ENCODE measurements at places on chromosomes 7 and 10.

DNA sequence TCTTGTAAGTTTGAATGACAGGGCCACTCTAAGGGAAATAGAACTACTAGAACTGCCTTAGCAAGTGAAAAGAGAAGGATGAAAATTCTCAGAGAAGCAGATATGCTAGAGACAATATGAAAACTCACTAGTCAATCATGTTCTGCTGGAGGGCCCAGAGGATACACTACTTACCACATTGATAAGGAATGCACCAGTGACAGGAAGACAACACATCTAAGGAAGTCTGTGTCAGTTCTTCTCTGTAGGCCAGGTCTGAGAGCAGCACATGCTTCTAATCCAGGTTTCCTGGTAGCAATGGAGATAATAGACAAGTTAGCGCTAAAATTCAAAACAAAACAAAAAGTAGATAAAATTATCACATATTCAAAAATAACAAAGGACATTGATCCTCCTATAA is 235.2 kb upstream of the AKR1E2 start:
- H3K4me3 ChIP-seq, result no peak overlapping the region
- no peaks in the 10 kb centered on the region for H3K27me3 ChIP-seq
- H3K27ac ChIP-seq, result no peak overlapping the region
- no peaks in the 10 kb centered on the region for H3K36me3 ChIP-seq

GRCh38 chr7:76073335-76073990 is 25.6 kb downstream of the MDH2 start:
- peak; percentile 62 for DNase-seq
- H3K4me3 ChIP-seq, result no peak overlapping the region
- H3K4me1 ChIP-seq, result no peaks in the 10 kb centered on the region
- no peaks in the 10 kb centered on the region for H3K27me3 ChIP-seq
- H3K36me3 ChIP-seq, result no peaks in the 10 kb centered on the region

- no peak for DNase-seq
- H3K27me3 ChIP-seq, result no peaks in the 10 kb centered on the region
- peaks cover 15% of the 10 kb centered on the region for H3K4me1 ChIP-seq
- H3K27ac ChIP-seq, result no peak overlapping the region
Observed at GRCh38 chr7:36966636-36967035, 242.3 kb upstream of the AOAH start.

GRCh38 chr10:132677473-132678227 is 108.3 kb downstream of the NKX6-2 start:
- peaks cover 6% of the 10 kb centered on the region for H3K4me1 ChIP-seq
- H3K27ac ChIP-seq, result no peak overlapping the region
- H3K27me3 ChIP-seq, result no peaks in the 10 kb centered on the region
- DNase-seq, result peak; percentile 51

GRCh38 chr10:50397312-50398140 is 146.2 kb upstream of the ASAH2 start:
- DNase-seq, result no peak
- H3K27ac ChIP-seq, result no peak overlapping the region
- H3K4me1 ChIP-seq, result peaks cover 15% of the 10 kb centered on the region
- no peak overlapping the region for H3K4me3 ChIP-seq

GRCh38 chr10:88194041-88194887 is 330.8 kb downstream of the PTEN start:
- no peaks in the 10 kb centered on the region for H3K27me3 ChIP-seq
- H3K4me1 ChIP-seq, result no peaks in the 10 kb centered on the region
- no peak overlapping the region for H3K27ac ChIP-seq
- no peak overlapping the region for H3K4me3 ChIP-seq

GRCh38 chr10:4125776-4126175 is 340.8 kb upstream of the KLF6 start:
- no peaks in the 10 kb centered on the region for H3K27me3 ChIP-seq
- H3K4me1 ChIP-seq, result peaks cover 6% of the 10 kb centered on the region
- no peak overlapping the region for H3K4me3 ChIP-seq
- no peak for DNase-seq

DNA sequence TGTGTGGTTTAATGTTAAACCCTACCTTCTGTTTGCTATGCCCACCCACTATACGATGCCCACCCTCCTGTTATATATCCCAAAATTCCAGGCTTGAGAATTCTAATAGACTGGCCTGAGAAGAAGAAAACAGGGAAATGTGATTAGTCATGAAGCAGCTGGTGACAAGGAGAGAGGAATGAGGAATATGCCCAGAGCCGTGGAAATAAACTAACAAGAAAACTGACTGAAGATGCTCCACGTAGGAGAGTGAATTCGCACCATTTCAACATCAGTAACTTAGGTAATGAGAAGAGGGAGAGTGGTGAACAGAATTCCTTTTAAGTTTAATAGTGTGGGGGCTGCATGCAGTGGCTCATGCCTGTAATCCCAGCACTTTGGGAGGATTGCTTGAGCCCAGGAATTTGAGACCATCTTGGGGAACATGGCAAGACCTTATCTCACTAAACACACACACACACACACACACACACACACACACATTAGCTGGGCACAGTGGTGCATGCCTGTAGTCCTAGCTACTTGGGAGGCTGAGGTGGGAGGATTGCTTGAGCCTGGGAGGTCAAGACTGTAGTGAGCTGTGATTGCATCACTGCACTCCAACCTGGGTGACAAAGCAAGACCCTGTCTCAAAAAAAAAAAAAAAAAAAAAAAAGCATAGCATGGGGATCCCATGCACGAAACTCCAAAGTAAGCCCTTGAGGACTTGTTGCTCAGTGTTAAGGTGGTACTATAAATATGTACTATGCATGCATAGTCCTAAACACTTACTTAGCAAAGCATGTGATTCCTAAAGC is 16.1 kb upstream of the SYPL1 start:
- DNase-seq, result no peak
- H3K27me3 ChIP-seq, result no peaks in the 10 kb centered on the region
- no peak overlapping the region for H3K27ac ChIP-seq

DNA sequence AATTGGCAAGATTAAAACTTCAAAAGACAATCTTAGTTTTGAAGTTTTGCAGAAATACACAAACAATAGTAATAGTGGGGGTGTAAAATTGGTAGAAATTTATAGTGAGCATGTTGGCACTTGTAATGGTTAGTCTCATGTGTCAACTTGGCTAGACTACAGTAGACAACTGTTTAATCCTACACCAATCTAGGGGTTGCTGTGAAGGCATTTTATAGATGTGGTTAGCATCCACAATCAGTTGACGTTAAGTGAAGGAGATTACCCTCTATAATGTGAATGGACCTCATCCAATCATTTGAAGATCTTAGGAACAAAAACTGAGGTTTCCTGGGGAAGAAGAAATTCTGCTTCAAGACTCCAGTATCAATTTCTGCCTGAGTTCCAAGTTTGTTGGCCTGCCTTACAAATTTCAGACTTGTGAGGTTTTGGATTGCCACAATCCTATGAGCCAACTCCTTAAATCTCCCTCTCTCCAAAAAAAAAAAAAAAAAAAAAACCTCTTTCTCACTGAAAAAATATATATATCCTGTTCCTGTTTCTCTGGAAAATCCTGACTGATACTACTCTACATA is 531.6 kb upstream of the IGFBP3 start:
- H3K27me3 ChIP-seq, result no peaks in the 10 kb centered on the region
- no peak overlapping the region for H3K27ac ChIP-seq
- H3K36me3 ChIP-seq, result no peaks in the 10 kb centered on the region
- no peak for DNase-seq
- no peak overlapping the region for H3K4me3 ChIP-seq

GRCh38 chr7:112023282-112023681 is 182.9 kb downstream of the DOCK4 start:
- H3K4me1 ChIP-seq, result peaks cover 17% of the 10 kb centered on the region
- H3K27me3 ChIP-seq, result no peaks in the 10 kb centered on the region
- no peak overlapping the region for H3K27ac ChIP-seq
- H3K36me3 ChIP-seq, result no peaks in the 10 kb centered on the region
- DNase-seq, result no peak

- H3K27ac ChIP-seq, result no peak overlapping the region
- H3K4me1 ChIP-seq, result peaks cover 3% of the 10 kb centered on the region
- peaks cover 4% of the 10 kb centered on the region for H3K27me3 ChIP-seq
- H3K4me3 ChIP-seq, result no peak overlapping the region
- no peak for DNase-seq
- H3K36me3 ChIP-seq, result no peaks in the 10 kb centered on the region
Observed at GRCh38 chr7:17638727-17639126, 301.6 kb downstream of the SNX13 start.

DNA sequence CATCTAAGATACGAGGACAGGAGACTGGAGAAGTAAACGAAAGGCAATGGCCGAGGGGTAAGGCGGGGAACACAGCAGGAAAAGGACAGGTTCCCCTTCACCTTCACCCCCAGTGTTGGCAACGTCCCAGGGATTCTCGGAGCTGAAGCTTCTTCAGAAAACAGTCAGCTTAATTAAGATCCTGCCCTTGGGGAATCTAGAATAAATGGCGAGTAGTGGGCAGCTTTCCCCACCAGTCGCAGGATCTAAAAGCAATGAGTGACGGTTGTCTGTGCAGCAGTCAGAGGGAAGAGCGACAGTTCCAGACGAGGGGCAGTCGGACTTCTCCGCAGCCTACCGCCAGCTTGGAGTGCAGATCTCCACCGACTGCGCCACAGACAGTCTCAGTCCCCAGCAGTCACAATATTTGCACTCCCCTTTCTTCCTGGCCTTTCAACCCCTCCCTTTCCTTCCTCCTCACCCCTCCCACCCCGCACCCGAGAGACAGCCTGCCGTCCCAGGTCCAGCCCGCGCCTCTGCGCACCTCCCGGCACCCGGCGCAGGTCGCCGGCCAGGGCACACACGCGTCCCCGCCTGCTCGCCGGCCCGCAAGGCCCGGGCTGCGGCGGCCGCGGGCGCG is 10.9 kb upstream of the SP8 start:
- H3K4me1 ChIP-seq, result no peaks in the 10 kb centered on the region
- H3K27ac ChIP-seq, result no peak overlapping the region
- DNase-seq, result no peak
- peak overlapping the region; percentile 48 for H3K4me3 ChIP-seq
- peaks cover 22% of the 10 kb centered on the region for H3K27me3 ChIP-seq

DNA sequence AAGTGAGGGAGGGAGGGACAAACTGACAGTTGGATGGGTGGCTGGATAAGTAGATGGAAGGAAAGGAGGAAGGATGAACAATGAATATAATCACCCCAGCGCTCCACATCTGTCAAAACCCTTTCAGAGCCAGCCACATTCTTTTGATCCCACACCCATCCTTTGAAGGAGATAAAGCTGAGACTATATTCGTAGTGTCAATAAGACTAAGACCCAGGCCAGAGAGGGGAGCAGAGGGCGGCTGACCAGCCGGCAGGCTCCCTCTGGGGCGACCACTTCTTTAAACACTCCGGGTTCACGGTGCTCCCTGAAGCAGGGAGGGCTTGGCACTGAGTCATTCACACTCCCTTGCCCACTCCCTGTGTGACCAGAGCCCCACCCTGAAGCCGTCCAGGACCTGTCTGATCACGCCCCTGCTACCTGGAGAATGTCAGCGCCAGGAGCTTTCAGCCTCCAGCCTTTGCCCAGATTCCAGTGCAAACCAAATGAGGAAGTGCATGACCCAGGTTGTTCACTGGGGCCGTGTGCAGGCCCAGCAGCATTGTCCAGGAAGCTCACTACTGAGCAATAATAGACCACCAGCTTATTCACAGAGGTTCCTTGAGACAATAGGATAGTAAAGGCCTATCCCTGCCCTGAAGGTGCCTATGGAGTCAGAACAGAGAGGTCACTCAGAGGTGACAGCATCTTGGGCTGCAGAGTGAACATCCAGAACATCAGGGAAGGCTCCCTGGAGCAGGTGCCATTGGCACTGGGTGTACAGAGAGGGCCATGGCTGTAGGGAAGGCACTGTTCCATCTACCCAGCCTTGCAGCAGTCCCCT is 34.4 kb downstream of the UNC5B start:
- H3K27ac ChIP-seq, result peak overlapping the region; percentile 4
- H3K36me3 ChIP-seq, result no peaks in the 10 kb centered on the region
- DNase-seq, result no peak
- H3K27me3 ChIP-seq, result no peaks in the 10 kb centered on the region
- no peak overlapping the region for H3K4me3 ChIP-seq
- no peaks in the 10 kb centered on the region for H3K4me1 ChIP-seq

DNA sequence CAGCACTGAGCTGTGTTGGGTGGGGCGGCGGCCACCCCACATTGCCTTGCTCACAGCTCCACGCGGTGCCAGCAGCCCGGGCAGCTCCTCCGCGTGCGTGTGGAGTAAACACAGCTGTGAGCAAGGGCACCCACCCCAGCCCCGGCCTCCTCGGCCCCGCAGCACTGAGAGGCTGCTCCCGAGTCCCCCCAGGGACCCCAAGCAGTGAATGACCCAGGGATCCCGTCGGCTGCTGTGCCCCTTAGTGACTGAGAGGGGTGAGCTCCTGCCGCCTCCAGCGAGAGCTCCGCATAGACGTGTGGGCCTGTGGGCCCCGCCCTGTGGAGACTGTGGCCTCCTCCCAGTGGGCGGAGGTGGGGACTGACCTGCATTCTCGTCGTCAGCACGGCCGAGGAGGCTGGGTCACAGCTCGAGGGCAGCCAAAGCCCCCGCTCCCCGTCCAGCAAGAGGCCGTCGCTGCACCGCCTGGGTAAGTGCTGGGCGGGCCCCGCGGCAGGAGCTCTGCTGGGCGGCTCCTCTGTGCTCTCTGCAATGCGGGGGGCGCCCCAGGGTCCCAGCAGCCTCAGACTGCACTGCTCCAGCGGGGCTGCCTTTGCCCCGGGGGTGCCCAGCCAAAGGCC is 29.9 kb upstream of the UTF1 start:
- H3K27ac ChIP-seq, result no peak overlapping the region
- H3K36me3 ChIP-seq, result no peaks in the 10 kb centered on the region
- H3K4me1 ChIP-seq, result no peaks in the 10 kb centered on the region
- no peaks in the 10 kb centered on the region for H3K27me3 ChIP-seq

DNA sequence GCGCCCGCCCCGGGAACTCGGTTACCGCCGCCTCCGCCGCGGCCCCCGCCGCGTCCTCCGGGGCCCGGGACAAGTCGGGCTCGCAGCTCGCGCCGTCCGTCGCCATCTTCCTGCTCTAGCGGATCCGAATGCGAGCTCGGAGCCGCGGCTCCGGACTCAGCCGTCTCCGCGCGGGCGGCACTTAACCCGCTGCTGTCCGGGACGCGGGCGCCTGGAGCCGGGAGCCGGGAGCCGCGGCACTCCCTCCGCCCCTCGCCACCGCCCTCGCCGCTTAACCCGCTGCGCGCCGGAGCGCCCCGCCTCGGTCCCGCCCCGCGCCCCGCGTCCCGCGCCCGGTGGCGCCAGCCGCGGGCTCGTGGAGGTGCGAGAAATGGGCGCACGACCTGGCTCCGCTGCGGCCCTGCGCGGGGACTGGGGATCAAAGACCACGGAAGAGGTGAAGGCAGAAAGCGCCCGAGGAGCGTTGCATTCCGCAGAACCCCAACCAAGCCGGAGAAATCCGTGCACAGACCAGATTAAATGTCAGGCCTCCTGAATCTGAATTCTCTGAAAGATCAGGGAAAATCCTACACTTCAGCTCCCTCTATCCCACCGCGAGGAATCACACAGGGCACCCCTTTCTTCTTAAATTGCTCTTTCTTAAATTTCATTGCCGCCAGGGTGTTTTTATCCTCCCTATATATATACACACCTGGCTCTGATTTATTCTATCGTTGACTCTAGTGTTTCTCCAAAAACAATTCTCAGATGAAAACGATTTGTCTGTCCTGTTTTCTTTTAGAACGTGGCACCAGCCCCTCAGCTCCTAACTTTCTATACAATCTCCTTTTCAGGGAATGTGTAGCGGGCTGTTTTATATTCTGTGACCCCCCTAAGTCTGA is at the start of gene CTTNBP2:
CTTNBP2 (minus strand) TSS at position 132 of the 881 bp plus-strand sequence; CDS start at position 106, 26 bp downstream.
- no peaks in the 10 kb centered on the region for H3K36me3 ChIP-seq
- no peaks in the 10 kb centered on the region for H3K27me3 ChIP-seq
- H3K27ac ChIP-seq, result peak within 1 kb of the TSS; percentile 12
- DNase-seq, result peak; percentile 44
- peaks cover 3% of the 10 kb centered on the region for H3K4me1 ChIP-seq
- H3K4me3 ChIP-seq, result peak within 1 kb of the TSS; percentile 92

- no peaks in the 10 kb centered on the region for H3K36me3 ChIP-seq
- no peak for DNase-seq
- no peaks in the 10 kb centered on the region for H3K4me1 ChIP-seq
- H3K27ac ChIP-seq, result no peak overlapping the region
- no peak overlapping the region for H3K4me3 ChIP-seq
Observed at GRCh38 chr10:60664859-60665258, 113.4 kb upstream of the CDK1 start.
